ENCODE measurements at places on chromosomes 2 and 18.

DNA sequence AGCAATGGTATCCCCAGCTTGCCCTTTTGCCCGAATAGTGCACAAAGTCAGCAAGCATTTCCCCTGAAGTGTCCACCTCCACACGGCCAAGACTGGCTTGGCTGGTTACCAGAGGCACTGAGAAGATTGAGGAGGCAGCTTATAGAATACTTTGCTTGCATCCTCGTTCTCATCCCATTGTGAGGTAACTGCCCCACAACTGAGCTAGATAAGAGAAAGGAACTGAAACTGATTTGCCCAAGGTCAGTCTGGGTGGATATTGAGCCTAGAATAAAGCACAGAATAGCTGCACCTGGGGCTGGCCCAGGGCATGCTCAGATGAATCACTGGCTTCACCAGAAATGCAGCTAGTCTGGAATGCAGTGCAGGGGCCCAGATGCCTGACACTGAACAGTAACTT is 32.7 kb upstream of the MAP4K3 start:
- H3K27me3 ChIP-seq = no peaks in the 10 kb centered on the region
- peak; percentile 85 for DNase-seq
- H3K4me1 ChIP-seq = peaks cover 20% of the 10 kb centered on the region
- H3K27ac ChIP-seq = peak overlapping the region; percentile 49

DNA sequence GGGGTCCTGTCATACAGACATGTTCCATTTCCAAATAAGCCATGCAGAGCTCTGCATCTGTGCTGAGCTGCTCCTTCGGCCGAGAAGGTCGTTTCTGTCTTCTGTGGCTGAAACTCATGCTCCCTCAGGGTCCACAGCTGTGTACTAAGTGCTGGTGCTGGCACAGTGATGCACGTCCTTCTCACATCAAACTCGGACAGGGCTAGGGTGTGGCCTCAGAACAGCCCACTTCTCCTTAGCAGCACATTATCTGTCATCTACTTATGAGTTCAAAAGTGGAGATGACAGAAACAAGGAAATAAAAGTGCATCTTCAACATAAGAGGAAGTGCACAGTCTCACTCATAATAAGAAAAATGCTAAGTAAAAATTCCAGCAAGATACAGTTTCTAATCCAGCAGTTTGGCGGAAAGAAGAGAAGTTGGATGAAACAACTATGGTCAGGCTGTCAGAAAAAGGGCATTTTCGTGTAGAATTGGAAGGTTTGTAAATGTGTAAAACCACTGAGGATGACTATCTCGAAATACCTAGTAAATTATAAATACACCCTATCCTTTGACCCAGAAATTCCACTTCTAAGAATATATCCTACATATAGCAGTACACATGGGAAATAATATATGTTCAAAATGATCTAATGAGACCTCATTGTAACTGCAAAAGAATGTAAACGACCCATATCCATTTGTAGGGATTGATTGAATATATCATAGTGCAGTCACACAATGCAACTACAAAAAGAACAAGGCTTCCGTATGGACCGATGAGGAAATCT is 53.7 kb upstream of the APCDD1 start:
- H3K27me3 ChIP-seq = no peaks in the 10 kb centered on the region
- no peaks in the 10 kb centered on the region for H3K4me1 ChIP-seq
- DNase-seq = no peak
- no peaks in the 10 kb centered on the region for H3K36me3 ChIP-seq
- H3K4me3 ChIP-seq = no peak overlapping the region

GRCh38 chr2:150485871-150486538 is 1.5 kb downstream of the RND3 start:
- peak overlapping the region; percentile 96 for H3K4me3 ChIP-seq
- peak overlapping the region; percentile 98 for H3K27ac ChIP-seq
- peak; percentile 88 for DNase-seq
- peaks cover 3% of the 10 kb centered on the region for H3K4me1 ChIP-seq
- peaks cover 15% of the 10 kb centered on the region for H3K36me3 ChIP-seq

DNA sequence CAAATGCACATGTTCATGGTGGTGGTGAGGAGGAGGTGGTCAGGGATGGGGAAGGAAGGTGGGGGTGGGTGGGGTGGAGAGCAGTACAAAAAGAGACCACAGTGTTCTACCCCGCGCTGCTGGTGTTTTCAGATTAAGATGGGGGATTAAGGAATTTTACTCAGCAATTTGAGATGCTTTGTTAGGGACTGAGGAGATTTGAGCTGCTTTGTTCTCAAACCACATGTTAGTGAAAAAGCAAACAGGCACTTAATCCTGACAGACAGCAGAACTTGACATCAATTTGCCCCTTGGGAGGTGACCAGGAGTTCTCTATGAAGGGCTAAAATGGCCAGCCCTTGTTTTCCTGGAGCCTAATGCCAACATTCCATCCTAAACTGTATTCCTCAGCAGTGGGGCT is 244.5 kb downstream of the MEIS1 start:
- no peaks in the 10 kb centered on the region for H3K36me3 ChIP-seq
- DNase-seq = no peak
- no peak overlapping the region for H3K4me3 ChIP-seq
- H3K27ac ChIP-seq = no peak overlapping the region

- peaks cover 2% of the 10 kb centered on the region for H3K4me1 ChIP-seq
- DNase-seq = peak; percentile 94
- H3K27me3 ChIP-seq = no peaks in the 10 kb centered on the region
- H3K27ac ChIP-seq = no peak overlapping the region
- no peak overlapping the region for H3K4me3 ChIP-seq
These were observed 101.7 kb upstream of the RBBP8 start for GRCh38 chr18:22831441-22831904.

DNA sequence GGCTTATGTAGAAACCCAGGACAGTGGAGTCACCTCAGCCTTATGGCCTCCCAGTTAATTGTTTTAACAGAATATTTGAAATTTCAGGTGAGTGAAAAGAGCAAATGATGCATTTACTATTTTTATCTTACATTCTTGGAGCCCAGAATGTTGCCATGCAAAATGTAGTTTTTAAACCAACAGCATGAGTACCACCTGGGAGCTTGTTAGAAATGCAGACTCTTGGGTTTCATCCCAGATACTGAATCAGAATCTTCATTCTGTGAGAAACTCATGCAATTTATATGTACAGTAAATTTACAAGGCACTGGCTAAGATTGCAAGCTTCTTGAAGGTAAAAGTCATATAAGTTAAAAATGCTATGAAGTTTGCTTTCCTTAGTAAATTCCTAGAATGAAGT is 654.5 kb upstream of the CDH2 start:
- DNase-seq = peak; percentile 61
- H3K27ac ChIP-seq = no peak overlapping the region
- no peaks in the 10 kb centered on the region for H3K27me3 ChIP-seq
- H3K4me3 ChIP-seq = no peak overlapping the region
- no peaks in the 10 kb centered on the region for H3K4me1 ChIP-seq

DNA sequence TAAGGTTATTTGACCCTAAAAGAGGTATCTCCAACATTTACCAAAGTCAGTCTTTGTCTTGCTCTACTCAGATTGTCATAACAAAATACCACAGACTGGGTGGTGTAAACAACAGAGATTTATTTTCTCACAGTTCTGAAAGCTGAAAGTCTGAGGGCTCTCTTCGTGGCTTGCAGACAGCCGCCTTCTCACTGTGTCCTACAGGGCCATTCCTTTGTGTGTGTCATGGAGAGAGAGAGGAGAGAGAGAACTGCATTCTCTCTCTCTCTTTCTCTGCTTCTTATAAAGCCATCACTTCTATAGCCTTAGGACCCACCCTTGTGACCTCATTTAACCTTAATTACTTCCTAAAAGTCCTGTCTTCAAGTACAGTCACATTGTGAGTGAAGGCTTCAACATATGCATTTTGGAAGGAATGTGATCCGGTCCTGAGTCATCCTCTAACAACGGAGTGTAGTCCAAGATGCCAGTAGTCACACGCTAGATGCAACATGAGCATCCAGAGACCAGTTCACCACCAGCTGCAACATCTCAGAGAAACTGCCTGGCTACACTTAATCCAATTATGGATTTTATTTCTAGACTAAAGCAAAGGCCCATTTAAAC is 130.2 kb downstream of the CD226 start:
- H3K4me3 ChIP-seq = no peak overlapping the region
- H3K27ac ChIP-seq = peak overlapping the region; percentile 58
- DNase-seq = peak; percentile 97
- H3K27me3 ChIP-seq = no peaks in the 10 kb centered on the region

DNA sequence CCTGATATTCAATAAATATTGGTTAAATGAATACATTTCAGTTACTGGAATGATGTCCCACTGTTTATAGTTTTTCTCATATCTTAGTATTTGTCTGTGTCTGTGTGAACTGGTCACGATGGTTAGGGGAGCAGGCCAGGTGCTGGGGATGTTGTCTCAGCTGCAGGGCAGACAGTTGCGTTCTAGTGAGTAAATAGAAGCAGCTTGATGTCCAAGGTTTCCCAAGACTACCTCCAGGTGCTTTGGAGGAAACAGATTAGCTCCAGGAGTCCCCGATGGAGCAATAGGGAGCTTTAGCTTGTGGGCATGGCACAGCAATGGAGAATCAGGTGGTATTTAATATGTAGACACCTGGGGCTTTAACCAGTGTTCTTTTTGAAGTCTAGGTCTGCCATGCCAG is 75.5 kb downstream of the GULP1 start:
- no peaks in the 10 kb centered on the region for H3K4me1 ChIP-seq
- H3K27ac ChIP-seq = no peak overlapping the region
- H3K4me3 ChIP-seq = no peak overlapping the region
- no peaks in the 10 kb centered on the region for H3K27me3 ChIP-seq

DNA sequence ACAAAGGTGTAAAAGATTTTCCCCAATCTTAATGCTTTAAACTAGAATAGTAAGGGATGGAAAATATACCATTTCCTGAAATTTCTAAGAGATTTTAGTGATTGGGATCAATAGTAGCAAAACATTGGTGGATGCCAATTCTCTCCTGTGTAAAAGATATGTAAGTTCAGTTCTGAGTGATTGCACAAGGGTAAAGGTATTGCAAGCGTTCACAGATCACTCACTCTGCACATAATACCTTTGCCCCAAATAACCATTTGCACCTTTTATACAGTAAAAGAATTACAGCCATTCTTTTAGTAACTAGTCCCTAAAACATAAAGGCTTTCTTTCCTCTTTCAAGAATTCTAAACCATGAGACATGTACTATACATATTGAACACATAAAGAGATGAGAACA is 13.0 kb upstream of the ZCCHC2 start:
- H3K27me3 ChIP-seq = no peaks in the 10 kb centered on the region
- H3K4me1 ChIP-seq = peaks cover 3% of the 10 kb centered on the region
- no peaks in the 10 kb centered on the region for H3K36me3 ChIP-seq
- no peak for DNase-seq
- no peak overlapping the region for H3K27ac ChIP-seq

- H3K27ac ChIP-seq = peak overlapping the region; percentile 6
- no peaks in the 10 kb centered on the region for H3K27me3 ChIP-seq
- peak; percentile 69 for DNase-seq
These were observed 448.3 kb upstream of the SLC14A2 start for GRCh38 chr18:45166836-45167551.

DNA sequence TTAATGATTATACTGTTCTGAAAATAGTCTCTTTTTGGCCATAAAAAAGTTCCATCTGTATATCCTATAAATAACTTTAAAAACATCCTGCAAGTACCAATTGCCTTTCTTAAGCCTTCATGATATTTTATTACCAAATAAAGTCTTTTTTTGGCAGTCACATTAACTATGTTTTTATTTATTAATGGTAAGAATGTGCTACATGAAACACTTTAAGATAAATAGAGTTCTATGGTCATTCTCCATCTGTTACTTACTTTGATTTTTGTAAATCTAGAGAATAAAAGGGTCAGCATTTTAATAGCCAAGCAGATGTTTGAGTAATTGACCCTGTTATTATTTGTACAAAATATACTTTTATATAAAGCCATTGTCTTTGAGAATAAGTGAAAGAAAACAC is 52.6 kb downstream of the LCLAT1 start:
- H3K4me1 ChIP-seq = peaks cover 2% of the 10 kb centered on the region
- H3K36me3 ChIP-seq = no peaks in the 10 kb centered on the region
- H3K4me3 ChIP-seq = no peak overlapping the region
- no peaks in the 10 kb centered on the region for H3K27me3 ChIP-seq

GRCh38 chr18:80231151-80231550 is 16.2 kb downstream of the PARD6G start:
- H3K27ac ChIP-seq = no peak overlapping the region
- no peaks in the 10 kb centered on the region for H3K36me3 ChIP-seq
- no peaks in the 10 kb centered on the region for H3K4me1 ChIP-seq
- DNase-seq = no peak
